ENCODE measurements at places on chromosomes 7 and 10.

DNA sequence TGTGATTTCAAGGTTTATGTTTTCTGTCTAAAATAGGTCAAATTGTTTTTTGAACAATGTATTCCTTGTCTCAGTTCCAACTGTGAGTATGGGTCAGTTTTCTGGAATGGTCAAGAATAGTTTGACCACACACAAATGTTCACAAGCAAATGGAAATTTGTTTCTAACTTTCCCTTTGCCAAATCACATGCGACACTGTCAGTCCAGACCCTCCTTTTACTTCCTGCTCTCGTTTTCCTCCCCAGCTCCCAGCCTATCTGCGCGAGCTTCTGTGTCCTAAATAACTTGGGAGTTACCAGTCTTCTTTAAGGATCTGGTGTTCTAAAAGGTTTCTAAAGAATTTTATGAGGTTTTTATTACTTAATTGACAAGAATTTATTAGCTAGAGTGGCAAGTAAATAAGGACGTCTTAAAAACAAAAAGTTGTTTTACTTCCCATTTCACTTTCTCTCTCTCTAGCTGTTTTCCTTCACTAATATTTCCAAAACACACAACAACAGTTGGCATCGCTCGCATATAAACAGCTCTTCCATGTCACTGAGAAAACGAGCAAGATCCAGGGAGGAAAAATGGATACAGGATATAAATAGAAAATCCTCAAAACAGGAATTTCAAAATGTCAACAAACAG lies 266.1 kb upstream of the KLF6 start:
- DNase-seq, result no peak

GRCh38 chr10:16685551-16685950 lies 131.7 kb downstream of the RSU1 start:
- DNase-seq, result no peak

- DNase-seq, result no peak
Measured at GRCh38 chr7:103993551-103993950, 4.1 kb upstream of the RELN start.

DNA sequence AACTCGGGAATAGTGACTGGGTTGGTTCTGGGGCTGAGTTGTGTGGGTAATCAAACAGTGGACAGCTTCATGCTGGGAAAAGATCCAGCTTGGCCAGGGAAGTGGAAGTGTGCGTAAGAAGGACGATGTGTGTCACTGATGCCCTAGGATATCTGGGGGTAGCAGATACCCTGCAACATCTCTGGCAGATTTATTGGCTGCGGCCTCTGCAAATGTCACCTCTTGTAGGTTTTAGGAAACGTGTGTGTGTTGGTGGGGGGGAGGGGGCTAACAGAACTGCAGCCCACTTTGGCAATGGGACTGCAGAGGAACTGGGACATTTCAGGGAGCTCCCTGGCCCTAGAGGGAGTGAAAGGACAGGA lies 965 bp upstream of the AGAP3 start:
- DNase-seq, result no peak

GRCh38 chr7:28362182-28362581 lies 50.1 kb upstream of the CREB5 start:
- DNase-seq, result no peak

DNA sequence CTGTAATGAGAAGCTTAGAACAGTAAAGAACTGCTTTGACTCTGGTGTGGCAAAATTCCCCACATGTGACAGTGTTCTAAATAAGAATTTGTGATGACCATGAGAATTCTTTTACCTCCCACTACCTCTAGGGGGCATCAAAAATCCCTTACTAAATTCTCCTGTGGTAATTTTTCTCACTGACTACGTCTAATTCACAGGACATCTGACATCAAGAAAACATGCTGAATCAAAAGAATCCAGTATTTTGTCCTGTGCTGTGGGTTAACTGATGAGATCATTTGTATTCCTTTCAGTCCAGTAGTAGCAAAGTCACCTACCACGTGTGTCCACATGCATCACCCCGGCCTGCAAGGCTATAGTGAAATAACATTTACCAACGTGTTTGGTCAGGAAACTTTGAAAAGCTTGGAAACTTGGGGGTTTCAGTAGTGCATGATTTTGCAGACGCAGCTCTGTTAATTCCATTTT lies 103.8 kb downstream of the ATE1 start:
- peak; percentile 53 for DNase-seq

DNA sequence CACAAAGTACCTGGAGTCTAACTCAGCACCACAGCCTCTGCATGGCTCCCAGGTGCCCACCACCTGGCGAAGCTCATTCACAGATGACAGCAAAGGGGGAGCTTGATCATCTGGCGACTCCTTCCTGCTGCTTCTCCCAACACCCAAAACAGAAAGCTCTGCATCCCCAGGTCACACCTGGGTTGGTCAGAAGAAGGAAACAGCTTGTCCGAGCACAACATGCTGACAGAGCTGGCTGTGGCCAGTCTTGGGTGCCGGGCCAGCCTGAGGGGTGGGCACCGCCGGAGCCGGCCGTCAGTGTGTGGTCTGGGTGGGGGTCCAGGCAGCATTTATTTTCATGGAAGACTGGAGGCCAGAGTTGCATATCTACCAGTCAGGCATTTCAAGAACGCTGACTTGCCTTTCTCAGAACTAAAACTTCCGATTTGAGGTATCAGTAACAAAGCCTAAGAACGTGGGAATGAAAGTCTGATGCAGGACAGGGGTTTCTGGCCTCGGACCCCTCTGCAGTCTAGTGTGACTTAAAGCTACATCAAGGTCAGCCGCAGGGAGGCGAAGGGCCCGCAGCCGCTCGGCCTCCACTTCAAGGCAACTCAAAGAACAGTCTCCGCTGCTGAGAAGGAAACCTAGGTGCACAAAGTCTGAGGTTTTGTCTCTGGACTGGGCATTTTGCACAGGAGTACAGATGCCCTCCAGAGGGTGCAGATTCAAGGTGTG lies 109.6 kb downstream of the CYTH3 start:
- no peak for DNase-seq

- peak; percentile 21 for DNase-seq
Measured at GRCh38 chr10:77279207-77279606, 358.4 kb downstream of the KCNMA1 start.

DNA sequence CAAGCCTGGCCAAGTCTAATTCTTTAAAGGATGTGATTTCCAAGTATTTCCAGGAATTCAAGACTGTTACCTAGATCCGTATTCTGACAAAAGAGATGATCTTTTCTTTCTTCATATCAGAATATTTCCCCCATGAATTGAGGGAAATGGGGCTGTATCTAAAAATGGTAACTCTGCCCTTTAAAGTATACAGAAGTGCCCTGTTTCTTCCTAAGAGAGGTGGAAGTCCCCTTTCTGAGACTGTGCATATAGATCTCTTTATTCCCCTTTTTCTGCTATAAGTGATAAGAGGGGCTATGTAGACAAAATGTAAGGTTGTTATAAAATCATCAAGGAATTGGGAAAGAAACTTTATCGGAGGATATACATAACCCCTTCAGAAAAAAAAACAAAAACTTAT lies 287.1 kb upstream of the KAT6B start:
- no peak for DNase-seq

DNA sequence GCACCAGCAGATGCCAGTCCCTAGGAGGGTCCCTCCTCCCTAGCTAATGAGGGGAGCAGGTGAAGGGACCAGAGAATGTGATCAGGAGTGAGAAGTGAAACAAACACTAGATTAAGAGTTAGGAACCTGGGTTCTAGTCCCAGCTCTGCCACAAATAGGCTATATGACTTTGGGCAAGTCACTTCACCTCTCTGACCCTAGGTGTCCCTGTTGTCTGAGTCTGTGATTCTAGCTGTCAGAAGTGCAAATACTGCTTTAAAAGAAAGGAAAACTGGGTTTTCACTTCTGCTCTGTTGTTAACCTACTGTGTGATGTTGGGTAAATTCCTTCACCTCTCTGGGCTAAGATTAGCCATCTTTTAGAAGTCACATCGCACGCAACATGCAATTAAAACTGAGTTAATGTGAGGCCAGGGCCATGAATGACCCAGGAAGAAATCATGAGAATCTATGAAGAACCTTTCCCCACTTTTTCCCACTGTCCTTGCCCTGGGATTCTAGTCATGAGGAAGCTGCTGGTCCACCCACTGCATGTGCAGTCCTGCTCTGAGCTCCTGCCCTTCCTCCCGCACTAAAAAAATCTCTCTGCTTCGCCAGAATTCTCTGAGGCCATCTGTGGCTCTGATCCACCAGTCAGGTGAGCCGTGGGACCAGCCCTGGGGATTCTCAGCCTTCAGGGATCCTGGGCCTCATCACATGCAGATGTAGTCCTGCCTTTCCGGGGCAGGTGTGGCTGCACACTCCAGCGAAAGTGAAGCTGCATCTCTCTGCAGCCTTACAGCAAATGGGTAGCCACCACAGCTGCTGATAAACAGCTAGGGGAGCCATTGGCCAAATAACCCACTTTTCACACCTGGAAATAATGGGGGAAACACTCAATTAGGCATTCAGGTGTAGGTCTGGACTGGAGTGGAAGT lies 181.7 kb downstream of the PLXNA4 start:
- peak; percentile 18 for DNase-seq

DNA sequence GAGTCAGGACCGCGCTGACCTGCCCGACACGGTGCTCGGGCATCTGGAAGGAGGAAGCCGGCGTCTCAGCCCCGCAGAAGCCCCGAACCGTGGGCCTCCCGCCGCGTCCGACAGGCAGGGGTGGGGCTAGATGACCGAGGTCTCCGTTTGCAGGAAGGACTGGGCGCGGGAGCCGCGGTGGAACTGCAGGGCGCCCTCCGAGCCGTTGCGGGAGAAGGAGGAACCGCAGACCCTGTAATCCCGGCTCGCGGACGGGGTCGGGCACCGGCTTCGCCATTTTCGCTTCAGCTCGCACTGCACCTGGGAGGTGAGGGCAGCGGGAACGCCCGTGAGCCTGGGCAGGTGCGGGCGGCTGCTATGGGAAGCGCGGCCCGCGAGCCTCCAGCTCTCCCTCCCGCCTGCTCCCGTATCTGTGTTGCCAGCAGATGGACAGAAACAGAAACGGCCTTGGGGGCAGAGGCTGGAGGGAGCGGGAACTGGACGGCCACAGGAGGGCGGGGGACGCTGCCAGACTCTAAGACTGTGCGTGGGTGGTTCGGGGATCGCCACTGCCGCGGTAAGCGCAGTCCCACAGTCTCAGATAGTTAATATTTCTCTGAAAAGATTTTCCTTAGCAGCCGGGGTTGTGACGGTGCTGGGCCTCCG lies 114.1 kb downstream of the VIPR2 start:
- no peak for DNase-seq

DNA sequence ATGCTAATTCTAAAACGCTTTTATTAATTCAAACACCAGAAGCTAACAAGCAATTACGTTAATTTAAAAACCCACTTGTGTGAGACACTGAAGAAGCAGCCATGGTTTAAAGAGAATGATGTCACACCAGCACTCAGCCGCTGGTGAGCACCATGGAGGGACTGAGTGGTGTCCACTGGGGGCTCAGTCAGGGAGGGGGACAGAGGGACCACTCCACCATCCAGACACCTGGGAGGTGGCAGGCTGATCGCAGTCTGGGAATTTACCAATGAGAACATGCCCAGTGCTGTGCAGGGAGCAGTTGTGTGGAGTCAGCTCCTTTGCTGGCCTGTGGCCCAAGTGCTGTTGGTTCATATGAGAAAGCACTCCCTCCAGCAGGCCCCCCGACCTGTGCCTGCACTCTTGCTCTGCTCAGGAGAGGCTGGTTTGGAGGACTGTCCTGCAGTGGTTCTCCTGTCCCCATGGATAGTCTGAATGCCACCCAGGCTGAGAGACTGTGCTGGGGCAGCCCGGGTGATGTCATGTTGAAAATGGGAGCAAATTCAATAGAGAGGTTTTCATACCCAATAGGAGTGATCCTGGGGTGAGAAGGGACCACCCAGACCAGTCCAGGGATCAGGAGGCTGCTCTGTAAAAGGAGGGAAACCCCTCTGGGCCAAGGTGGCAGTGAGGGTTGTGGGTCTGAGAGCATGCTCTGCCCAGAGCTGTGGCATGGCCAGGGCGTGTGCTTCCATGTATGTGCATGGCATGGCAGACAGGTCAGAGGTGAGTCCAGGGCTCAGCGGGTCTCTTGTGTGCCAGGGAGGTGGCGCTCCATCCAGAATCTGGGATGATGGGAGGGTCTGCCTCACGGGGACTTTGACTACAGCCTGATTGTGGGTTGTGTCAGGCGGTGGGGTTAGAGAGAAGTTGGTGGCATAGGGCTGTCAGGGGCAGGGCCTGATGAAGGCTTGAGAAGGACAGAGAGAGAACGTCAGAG lies 12.7 kb downstream of the ADCY1 start:
- DNase-seq, result no peak

- DNase-seq, result no peak
Measured at GRCh38 chr7:77482015-77482414, 55.1 kb upstream of the PTPN12 start.

DNA sequence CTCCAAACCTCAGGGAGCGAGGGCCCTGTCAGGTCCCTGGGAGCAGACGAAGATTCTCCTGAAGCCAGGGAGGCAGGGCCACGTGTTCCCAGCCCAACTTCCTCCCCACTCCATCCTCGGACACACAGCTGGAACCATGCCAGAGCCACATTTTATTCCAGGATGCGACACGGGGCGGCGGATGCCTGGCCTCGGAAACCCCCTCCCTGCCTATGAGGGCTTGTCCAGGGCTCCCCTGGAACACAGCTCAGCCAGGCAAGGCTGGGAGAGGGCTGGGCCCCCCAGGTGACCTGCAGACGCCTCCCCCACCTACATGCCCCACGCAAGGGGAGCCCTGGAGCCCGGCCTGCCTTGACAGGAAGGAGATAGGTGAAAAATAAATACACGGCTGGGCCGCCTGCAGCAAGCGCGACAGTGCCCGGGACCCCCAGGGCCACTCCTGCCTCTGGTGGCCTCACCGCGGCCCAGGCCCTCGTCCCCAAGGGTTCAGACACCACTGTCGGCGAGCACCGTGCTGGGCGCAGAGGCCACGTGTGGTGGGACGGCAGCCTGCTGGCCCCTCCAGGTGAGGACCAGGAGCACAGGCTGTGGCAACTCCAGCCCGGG lies 21.5 kb downstream of the GET4 start:
- no peak for DNase-seq

DNA sequence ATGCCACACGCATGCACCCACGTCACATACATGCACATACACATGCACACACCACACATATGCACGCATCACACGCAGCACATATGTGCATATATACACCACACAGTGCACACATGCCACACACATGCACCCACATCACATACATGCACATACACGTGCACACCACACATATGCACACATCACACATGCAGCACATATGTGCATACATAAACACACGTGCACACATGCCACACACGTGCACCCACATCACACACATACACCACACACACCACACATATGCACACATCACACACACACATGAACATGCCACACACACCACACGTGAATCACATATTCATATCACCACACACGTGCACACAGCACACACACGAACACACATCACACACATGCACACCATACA lies 338.8 kb downstream of the PTPRN2 start:
- DNase-seq, result no peak
